ENCODE measurements at places on chromosomes 2 and 18.

- no peak for DNase-seq
These were observed 15.3 kb upstream of the CREB1 start for GRCh38 chr2:207514451-207514850.

DNA sequence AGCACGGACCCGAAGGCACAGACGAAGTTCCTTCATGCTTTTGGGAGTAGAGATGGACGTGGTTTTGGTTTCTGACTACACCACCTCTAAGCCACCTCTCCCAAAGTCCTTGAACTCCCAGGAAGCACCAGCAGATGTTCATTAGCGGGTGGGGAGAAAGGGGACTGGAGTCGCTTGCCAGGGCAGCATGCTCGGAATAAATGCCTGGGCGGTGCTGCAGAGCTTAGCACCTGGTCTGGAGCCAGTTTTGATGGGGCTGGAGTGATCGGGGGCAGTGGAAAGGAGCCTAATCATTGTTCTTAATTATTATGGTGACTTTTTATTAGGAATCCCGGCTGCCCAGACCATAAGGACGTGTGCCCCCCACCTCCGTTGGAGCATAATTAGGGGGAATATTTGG is 220.8 kb downstream of the TFCP2L1 start:
- no peak for DNase-seq

GRCh38 chr2:36404754-36405153 is 49.2 kb downstream of the CRIM1 start:
- DNase-seq: no peak

- DNase-seq: no peak
These were observed 12.6 kb downstream of the NR4A2 start for GRCh38 chr2:156319811-156320485.

DNA sequence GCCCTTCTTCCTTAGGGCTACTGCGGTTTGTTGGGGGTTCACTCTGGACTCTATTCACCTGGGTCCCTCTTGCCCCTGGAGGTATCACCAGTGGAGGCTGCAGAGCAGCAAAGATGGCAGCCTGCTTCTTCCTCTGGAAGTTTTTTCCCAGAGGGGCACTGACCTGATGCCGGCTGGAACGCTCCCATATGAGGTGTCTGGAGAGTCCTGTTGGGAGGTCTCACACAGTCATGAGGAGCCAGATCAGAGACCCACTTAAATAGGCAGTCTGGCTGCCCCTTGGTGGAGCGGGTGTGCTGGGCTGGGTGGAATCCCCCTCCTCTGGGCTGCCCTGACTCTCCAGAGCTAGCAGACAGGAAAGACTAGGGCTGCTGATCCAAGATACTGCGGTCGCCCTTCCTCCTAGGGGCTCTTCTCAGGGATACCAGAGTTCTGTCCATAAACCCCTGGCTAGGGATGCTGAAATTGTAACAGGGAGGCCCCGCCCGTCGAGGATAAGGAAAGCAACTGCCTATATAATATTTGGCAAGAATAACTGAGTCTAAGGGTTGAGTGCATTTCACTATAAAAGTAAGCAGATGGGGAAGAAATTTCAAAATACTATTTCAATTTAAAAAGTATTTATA is 140.7 kb downstream of the NOL4 start:
- DNase-seq: no peak

GRCh38 chr2:170340693-170341068 is 162.7 kb downstream of the MYO3B start:
- no peak for DNase-seq

DNA sequence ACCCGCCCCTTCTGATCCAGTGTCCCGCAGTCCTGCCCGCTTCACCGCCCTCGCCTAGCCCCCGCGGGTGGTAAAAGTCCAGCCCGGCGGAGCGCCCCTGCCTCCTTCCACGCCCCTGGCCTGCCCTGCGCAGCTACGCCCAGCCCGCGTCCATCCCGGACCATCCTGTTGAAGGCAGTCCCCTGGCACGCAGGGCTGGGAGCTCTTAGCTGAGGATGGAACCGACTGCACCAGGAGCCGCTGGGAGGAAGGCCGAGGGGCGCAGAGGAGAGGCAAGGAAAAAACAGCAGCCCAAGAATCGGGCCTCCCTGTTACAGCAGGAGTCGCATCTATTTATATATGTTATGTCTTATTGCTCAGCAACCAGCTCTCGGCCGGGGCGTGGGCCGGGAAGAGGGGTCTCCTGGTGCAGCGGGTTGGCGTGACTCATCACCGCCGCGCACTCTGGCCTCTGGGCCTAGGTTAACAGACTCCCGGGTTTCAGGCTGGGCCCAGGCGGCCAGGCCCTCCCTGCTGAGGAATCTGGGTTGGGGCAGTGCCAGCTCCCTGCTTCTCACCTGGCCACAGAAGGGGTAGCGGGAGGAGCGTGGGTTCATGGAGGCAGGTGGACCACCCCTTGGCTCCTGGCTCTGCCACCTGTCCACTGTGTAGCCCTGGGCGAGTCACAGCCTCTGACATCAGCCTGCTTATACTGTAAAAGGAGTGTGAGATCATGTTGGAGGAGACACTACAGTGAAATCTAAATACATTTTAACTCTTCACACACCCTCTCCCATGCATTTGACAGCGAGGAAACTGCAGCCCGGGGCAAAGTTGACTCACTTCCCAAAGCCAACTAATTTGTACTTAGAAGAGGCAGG is 13.4 kb upstream of the MAP3K2 start:
- no peak for DNase-seq

GRCh38 chr2:164662066-164662465 is 40.8 kb upstream of the GRB14 start:
- no peak for DNase-seq

DNA sequence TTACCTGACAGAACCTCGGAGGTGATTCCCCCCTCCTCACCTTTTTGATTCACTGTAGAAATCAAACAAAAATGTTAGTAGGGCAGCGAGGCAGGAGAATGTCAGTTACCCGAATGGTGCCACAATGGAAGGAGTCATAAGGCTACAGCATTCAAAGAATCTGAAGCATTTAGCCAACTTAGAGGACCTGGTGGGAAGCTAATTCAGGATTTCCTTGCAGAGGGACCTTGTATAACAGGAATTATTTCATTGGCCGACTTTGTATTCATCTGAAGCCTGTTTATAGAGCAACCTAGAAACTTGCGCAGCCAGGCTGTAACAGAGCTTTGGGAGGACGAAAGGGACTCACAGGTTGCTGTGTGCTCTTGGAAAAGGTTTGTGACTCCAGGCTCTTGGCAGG is 129.1 kb upstream of the MMADHC start:
- no peak for DNase-seq

DNA sequence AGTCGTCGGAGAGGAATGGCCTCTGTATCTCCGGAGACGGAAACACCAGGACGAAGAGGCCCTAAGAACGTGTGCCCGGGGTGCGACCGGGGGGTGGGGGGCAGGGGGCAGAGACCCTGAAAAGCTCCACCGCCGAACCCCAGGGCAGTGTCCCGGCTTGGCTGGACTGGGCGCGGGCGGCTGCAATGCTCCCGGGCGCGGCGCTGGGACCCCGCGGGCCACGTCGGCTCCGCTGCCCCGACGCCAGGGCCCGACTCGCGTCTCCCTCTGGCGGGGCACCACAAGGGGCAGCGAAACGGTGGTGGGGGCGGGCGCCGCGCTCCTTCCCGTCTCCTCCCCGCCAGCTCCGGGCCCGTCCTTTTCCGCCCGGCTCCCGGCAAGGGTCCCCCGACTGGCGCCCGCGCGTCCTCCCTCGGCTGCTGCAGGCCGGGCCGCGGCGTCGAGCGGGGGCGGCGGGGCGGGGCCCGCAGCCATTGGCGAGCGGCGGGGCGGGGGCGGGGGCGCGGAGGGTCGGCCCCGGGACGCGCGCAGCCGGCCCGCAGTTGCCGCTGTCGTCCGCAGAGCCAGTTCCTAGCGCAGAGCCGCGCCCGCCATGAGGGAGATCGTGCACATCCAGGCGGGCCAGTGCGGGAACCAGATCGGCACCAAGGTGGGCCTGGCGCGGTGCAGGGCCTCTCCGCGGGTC is at the start of gene TUBB6:
Gene TUBB6 (plus strand): TSS at position 541 of the 685 bp plus-strand sequence. CDS start 52 bp downstream, at position 593.
- DNase-seq: no peak

GRCh38 chr2:203713381-203713780 is 6.9 kb downstream of the CD28 start:
- DNase-seq: no peak

DNA sequence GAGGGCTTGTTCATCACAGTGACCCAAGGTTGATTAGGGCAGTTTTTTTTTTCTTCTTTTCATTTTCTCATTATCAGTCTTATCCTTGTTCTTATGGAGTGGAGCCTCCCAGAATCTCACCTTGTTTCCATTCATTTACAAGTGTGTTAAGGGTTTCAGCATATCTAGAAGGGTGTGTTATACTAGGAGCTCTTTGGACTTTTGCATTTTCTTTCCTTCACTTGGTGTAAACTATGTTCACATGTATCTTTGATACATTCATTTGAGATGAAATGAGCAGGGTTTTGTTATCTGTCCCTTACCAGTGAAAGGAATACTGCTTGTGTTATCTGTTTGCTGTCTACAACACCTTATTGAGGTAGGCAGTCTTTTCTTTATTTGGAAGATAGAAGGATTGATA is 96.7 kb downstream of the WDR7 start:
- DNase-seq: no peak

- peak; percentile 13 for DNase-seq
These were observed 14.2 kb downstream of the SIGLEC15 start for GRCh38 chr18:45839414-45840395.

GRCh38 chr2:214579035-214579434 is 168.2 kb downstream of the VWC2L start:
- no peak for DNase-seq

DNA sequence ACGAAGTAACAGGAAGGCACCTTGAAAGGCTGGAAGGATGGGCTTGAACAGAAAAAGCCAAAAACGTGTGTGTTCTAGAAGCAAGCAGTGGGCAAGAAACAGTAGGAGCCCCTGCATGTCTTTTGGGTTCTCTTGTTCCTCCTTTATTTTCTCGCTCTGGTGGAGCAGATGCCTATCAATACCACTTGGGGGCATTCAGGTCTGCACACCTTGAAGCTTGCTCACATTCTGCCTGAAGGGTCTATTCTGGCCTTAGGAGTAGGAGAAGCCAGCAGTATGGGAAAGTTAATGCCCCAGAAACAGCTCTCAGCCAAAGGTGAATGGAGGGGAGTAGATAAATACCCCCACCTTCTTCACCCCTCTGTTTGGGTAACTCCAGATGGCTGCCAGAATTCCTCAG is 204.5 kb downstream of the TXNL1 start:
- DNase-seq: no peak

DNA sequence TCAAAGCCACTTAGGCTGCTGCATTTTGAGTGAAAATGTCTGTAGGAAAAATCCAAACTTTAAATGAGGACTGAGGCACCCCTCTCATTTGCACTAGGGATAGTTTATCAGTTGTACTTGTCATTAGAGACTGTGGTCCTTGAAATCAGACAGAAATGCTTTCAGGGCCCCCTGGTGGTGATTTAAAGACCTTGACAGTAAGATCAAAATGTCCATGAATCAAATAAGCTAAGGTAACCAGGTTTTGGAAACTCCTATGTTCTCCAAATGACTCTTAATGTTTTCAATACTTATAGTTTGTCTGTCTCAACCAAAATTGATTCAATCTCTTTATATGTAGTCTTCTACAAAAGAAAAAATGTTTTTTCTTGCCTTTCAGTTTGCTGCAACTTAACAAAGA is 28.8 kb upstream of the DDX18 start:
- no peak for DNase-seq

DNA sequence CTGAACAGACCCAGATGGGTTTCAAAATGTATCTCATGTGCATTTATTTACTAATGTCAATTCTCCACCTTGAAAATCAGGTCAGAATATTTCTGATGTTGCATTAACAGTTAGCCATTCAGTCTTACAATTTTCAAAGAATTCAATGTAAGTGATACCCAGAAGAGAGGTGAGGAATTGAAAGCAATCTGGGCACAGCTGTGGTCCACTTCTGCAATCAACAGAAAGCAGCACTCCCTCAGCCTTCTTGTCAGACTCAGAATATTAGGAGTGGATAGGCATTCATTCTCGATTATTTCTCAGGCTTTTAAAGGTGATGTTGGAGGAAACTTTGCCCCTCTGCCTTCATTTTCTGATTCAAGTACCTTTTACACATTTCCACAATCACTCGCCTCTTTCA is 15.7 kb downstream of the CCL20 start:
- DNase-seq: no peak

- no peak for DNase-seq
These were observed 42.7 kb upstream of the POLE4 start for GRCh38 chr2:74915743-74916142.

DNA sequence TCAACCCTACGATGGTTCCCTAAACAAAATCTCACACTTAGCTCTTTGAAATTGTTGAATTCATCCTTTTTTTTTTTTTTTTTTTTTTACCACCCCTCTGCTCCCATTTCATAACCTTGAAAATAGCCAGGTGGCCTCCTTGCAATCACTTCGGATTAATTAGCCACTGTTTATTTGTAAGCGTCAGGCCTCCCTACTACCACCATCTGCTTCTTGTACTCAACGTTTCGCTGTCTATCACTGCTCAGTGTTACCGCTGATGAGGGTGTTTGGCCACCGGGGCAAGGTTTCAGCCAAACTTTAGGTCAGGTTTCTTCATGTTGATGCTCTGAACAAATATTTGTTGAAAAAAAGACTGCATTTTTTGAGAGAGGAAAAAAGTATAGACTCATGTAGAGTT is 183.2 kb downstream of the EPHA4 start:
- no peak for DNase-seq

- DNase-seq: no peak
These were observed 224.2 kb upstream of the CTAGE1 start for GRCh38 chr18:22641958-22642357.

DNA sequence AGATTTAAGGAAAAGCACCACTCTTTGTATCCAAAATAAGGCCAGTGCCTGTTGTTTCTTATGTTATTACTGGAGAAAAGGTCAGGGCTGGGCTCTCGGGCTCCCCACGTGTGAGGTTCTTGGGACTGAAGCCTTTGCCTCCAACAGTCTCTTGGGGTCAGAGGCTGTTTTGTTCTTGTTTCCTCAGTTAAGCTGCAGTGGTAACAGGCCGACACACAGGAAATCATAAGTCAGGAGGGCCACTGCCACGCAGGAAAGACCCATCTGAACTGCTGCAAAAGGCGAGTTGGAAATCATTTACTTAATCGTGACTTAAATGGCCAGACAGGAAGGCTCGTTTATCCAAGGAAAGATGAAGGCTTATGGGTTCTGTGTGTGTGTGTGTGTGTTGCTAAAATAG is 30.3 kb upstream of the IL37 start:
- no peak for DNase-seq

- no peak for DNase-seq
These were observed 45.5 kb upstream of the MSH2 start for GRCh38 chr2:47357483-47357882.

- DNase-seq: no peak
These were observed 34.6 kb downstream of the LOXHD1 start for GRCh38 chr18:46622451-46622850.

GRCh38 chr18:58862356-58862755 is 2.3 kb upstream of the ZNF532 start:
- no peak for DNase-seq

GRCh38 chr18:74784752-74785151 is 187.1 kb downstream of the ZNF407 start:
- no peak for DNase-seq

DNA sequence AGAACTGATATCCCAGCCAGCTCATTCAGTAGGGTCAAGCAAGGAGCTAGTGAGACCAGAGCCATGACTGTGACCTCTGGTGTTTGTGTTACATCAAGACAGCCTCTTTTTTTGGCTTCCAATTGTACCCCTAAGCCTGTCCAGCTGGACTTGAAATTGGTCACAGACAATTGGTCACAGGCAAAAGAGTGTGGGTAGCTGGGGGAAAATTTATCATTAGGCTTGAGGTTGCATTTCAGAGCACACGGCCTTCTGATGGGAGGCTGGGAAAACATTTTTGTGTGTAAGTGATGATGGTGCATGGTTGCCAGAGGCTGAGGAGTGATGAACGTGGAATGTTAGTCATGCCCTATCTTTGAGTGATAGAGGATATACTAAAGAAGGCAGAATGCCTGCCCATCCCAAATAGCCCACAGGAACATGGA is 285.1 kb upstream of the SLC14A2 start:
- DNase-seq: no peak

Measured in CD4-positive, alpha-beta T cell (primary cell).